ENCODE measurements at places on chromosomes 7 and 10.

GRCh38 chr7:99437946-99438572 lies 539 bp downstream of the PTCD1 start:
- no peak for DNase-seq

DNA sequence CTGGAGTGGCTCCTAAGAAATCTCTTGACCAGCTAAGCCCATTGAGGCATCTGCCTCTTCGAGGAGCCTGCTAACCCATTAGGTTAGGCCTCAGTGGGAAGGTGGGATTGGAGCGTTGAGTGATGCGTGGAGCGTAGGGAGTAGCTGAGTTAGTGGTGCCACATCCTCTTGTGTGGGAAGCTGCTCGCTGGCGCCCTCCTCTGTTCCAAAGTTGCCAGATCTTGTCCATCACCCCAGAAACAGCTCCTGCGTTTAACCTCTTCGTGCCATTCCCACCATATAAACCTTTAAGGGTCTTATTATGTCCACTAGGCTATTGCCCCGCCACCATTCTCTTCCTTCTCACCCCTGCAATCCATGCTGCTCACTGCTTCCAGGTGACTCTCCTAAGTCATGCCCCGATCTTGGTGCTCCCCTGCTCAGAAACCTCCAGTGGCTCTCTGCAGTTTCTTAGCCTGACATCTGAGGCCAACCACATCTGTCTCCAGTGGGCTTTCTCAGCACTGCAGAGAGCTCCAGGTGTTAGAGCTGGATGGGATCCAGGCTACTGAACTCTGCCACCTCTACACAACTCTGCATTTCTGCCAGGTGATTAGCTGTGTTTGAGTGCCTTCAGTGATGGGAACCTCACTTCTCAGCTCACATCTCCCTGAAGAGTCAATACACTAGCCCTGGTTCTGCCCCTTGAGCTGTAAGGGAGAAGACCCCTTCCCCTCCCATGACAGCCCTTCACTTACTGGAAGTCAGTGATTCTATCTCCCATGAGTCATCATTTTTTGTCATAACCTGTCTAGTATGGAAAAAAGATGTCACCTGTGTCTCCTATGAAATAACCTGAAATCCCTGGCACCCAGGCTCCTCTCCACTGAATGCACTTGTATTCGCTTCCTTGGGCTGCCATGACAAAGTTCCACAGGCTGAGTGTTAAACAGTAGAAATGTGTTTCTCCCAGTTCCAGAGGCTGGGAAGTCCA lies 65.0 kb upstream of the FGFR2 start:
- no peak for DNase-seq

GRCh38 chr10:73888514-73888913 lies 14.2 kb upstream of the CAMK2G start:
- DNase-seq, result no peak

- DNase-seq, result no peak
Observed at GRCh38 chr7:110142939-110143526, 947.9 kb upstream of the LRRN3 start.

- DNase-seq, result no peak
Observed at GRCh38 chr10:77458986-77459590, 178.5 kb downstream of the KCNMA1 start.

GRCh38 chr10:110803830-110804338 lies 67.8 kb upstream of the PDCD4 start:
- DNase-seq, result no peak

DNA sequence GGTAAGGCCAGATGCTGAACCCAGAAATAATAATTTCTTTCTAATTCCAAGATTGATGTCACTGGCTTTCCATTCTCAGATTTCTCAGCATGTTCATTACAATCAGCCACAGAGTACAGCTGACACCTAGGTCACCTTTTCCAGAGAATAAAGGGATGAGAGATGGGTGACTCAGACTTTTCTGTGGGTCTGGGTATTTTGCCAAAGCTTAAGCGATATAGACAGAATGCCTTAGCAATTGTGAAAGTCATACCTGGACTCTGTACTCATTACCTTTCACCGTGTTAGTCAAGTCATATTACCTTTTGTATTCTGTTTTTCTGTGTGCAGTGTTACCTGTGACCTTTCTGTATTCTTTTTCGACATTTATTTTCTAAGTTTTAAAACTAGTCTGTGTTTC lies 10.6 kb upstream of the PRTFDC1 start:
- DNase-seq, result no peak

- DNase-seq, result peak; percentile 40
Observed at GRCh38 chr7:35519971-35520809, 174.7 kb downstream of the HERPUD2 start.

- DNase-seq, result no peak
Observed at GRCh38 chr7:144487901-144488300, 84.4 kb upstream of the NOBOX start.

- no peak for DNase-seq
Observed at GRCh38 chr10:24898501-24898900, 53.9 kb downstream of the PRTFDC1 start.
